NCI-H2029 (cell line): ENCODE measurements at places on chromosomes 11 and 22.

DNA sequence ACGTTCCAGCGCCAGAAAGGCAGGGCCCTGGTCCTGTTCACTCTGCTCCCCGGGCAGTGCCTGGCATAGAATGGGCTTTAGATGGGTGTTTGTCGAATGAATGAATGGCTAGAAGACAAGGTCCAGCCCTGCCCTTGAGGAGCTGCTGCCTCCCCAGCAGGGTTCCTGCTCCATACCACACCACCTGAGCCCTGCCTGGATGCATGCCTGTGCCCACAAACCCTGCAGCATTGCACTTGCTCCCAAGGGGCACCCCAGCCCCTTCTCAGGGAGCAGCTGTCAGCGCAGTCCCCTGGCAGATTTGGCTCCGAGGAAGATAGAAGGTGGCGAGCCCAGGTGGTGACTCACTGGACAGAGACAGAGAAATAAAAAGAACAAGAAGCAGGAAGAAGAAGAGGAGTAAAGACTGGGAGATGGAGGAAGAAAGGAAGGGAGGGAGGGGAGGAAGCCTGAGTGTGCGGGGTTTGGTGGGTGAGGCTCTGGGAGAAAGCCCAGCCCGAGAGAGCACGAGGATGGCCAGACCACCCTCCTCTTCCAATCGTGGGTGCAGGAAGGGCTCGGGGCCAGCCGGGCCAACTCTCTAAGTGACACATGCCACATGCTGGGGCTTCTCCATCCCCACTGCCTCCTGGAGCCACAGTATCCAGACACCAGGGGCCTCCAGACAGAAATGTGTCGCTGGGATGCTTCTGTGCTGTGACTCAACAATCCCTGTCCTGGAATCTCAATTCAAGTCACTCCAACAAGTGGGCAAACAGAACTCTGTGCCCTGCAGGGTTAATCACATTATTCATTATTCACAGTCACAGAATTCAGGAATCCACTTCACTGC is 1474.3 kb downstream of the BRD1 start:
- no peak for DNase-seq

GRCh38 chr11:109939166-109939810 is 153.9 kb upstream of the ZC3H12C start:
- peak; percentile 51 for DNase-seq

GRCh38 chr11:83070731-83071566 is 748 bp downstream of the RAB30 start:
- no peak for DNase-seq

- DNase-seq: no peak
Measured at GRCh38 chr11:115710980-115711379, 206.8 kb upstream of the CADM1 start.

- no peak for DNase-seq
Measured at GRCh38 chr11:86145439-86146156, 76.7 kb upstream of the PICALM start.

GRCh38 chr22:41565403-41566054 is 4.7 kb downstream of the CSDC2 start:
- DNase-seq: no peak

DNA sequence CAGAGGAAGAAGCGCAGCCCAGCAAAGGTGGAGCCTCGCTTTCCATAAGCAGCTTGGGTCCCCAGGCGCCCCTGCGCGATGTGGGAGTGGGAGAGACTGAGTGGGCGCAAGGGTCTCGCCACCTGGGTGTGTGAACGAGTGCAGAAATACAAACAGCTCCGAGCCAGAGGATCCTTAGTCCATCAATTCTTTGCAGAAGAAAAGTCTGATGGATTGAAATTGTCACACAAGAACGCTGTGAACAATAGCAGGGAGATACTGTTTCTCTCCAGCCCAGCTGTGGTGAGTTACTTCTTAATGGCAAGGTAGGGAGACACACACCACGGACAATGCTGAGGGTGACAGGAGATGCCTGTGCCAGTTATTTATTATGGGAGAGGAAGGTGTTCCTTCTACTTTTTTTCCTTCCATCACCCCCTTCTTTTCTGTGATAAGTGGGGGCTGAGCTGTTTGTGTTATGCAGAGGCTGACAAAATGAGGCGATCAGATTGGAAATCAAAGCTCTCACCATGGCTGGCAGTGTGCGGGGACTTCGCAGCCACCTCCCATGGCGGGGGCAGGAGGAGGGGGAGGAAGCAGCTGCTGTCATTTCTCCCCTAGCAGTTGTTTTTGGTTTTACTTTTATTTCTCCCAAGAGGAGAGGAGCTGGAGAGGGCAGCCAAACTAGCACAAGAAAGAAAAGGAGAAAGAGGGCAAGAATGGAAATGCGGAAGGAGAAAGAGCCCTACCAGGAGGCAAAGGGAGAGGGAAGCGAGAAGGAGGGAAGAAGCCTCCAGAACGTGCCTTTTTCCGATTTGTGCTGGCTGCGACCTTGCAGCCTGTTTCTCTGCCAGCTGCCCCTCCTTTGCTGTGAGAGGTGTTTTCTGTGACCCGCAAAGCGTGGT is 755.8 kb downstream of the NTM start:
- no peak for DNase-seq

GRCh38 chr11:36478700-36479329 is 31.3 kb downstream of the TRAF6 start:
- peak; percentile 41 for DNase-seq

- DNase-seq: no peak
Measured at GRCh38 chr11:110319501-110319900, 23.1 kb upstream of the RDX start.

- DNase-seq: no peak
Measured at GRCh38 chr11:41836431-41836830, 377.0 kb upstream of the LRRC4C start.

DNA sequence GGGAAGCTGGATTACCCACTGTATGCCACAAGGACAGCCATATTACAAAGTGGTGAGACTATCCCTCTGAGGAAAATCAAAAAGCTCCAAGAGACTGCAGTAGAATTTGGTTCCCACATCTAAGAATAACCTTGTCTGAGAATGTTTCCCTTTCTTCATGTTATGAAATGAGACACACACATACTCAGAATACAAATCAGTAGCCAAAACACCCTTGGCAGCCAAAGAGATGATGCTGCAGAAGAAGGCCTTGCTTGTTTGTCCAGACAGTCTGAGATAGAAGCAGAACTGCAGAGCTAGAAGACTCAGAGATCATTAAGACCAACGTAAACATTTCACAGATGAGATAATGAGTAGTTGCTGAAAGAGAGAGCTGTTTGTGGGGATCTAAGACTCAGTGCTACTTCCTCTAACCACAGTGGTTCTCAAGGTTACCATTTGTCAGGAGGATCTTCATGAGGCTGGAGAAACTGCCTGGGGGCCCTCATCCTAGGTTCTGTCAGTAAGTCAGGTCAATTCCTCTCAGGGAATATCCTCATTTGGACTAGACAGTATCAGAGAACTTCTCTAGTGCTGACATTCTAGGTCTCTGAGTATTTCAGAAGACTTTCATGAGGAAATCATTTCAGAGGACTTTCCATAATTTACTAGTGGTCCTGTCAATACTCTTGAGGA is 38.9 kb downstream of the RELT start:
- no peak for DNase-seq

GRCh38 chr11:134559602-134559962 is 147.5 kb upstream of the B3GAT1 start:
- DNase-seq: no peak

- DNase-seq: no peak
Measured at GRCh38 chr11:104765401-104766095, 132.7 kb downstream of the CASP12 start.

DNA sequence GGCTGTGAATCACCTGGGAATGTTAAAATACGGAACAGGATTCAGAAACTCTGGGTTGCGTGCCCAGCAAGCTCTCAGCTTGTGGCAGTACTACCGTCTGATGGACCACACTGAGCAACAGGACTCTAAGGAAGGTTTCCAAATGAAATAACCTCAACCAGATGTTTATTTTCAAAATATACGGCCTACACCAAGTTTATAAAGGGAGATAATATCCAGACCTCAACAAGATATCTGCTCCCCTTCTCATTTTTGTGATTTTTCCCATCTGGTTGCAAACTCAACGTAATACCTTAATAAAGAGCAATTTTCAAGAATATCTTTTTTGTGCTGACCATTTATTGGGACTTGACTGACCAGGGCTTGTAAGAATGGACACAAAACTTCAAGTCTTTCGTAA is 49.4 kb downstream of the SLC25A17 start:
- no peak for DNase-seq

DNA sequence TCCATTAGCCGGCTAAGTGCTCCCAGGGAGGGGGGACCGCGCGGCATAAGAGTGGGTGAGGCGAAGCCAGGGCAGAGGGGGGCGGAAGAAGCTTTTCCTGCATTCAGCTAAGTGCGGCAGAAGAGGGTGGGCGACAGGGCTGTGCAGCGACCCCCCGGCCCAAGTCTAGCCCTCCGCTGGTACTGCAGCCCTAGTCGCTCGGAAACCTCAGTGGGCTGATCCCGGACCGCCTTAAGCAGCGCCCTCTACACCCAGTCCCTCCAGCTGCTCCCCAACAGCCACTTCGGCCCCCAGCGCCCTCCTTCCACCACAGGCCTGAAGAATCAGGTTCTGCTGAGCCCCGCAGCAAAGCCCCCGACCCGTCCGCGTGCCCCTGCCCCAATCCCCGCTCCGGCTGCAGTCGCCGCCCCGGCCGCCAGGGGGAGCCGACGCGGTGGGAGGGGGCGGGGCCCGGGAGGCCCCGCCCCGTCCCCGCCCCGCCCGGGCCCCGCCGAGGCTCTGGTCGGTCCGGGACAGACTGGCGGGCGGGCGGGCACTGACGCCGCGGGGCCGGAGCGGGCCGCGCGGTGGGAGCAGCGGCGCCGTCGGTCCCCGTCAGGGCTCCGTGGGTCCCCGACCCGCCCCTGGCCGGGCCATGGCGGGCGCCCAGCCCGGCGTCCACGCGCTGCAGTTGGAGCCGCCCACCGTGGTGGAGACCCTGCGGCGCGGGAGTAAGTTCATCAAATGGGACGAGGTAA is at the start of gene PLCB3:
Gene PLCB3, plus strand, starts transcription at position 515 of the 737 bp plus-strand sequence. Its CDS starts 120 bp downstream, at position 635.
- no peak for DNase-seq

DNA sequence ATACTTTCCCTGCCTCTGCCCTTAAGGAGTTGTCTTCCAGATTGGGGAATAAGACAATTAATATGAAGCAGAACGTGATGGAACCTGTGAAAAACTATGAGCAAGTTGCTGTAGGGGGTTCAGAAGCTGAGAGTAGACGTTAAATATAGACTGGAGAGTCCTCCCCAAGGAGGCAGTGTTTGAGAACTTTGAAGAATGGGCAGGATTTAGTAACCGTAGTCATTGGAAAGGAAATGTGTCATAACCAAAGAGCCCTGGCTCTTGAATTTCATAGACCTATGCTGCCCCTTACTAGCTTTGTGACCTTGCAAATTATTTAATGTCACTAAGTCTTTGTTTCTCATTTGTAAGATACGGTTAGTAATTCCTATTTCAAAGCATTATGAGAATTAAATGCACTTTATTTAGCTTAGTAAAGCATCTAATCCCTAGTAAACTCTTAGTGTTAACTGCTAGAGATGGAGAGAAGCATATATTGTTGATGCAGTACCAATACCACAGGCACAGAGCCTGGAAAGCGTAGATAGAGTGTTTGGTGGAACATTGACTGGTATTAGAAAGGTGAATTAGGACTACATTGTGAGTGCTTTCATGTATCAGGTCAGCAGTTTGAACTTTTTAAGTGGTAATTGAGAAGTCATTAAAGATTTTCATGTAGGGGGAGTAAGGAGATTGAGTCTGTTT is 54.1 kb downstream of the MCAM start:
- DNase-seq: no peak

GRCh38 chr11:113201054-113201818 is 113.1 kb upstream of the TTC12 start:
- no peak for DNase-seq

DNA sequence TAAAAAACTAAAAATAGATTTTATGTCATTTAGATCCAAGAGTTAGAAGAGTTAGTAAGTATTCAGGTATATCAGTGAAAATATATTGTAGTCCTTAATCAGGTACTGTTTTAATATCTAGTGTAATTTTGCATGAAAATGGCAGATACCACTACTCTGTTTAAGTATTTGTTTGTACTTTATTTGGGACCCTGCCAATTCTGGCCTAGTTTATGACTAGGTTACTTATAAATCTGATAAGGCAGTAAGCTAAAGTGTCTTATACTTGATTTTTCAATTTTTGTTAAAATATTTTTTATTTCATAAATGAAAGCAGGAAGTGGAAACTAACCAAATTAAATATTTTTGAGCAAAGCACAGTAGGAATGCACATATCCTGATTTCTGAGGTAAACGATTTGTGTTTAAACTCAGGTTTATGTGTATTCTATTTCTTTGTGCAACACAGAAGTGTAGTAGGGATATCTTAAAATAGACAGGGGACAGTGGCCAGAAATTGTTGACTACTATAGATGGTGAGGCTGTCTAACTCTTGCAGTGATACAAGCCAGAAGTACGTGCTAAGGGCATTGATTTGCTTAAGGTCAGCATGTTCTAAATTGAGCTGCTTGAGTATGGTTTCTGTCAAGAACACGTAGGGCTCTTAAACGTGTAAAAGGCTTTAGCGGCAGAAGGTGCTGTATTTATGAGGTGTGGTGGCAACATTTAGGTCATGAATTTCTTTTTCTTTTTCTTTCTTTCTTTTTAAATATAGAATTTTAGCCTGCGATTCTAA is 34.0 kb downstream of the HIPK3 start:
- DNase-seq: no peak

- DNase-seq: no peak
Measured at GRCh38 chr11:112570333-112570732, 309.7 kb upstream of the PLET1 start.

- DNase-seq: peak; percentile 65
Measured at GRCh38 chr22:46006379-46007002, 29.5 kb upstream of the WNT7B start.

- no peak for DNase-seq
Measured at GRCh38 chr22:19514831-19515565, 9.2 kb downstream of the CLDN5 start.

DNA sequence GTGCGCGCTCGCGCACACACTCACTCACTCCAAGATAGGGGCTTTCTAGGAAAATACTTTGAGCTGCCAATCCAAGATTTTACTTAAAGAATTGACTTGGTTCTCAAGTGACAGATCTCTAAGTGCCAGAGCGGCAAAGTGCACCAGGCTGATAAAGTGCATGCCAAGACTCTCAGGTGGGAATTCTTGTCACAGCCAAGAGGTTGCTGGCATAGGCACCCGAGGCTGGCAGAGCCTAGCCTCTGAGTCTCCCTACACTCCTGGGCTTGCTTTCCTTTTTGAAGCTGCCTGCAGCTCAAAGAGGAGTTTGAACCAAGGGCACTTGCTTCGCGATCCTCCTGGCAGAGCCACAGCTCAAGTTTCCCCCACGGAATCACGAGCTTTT is 2.5 kb upstream of the ADM start:
- no peak for DNase-seq

DNA sequence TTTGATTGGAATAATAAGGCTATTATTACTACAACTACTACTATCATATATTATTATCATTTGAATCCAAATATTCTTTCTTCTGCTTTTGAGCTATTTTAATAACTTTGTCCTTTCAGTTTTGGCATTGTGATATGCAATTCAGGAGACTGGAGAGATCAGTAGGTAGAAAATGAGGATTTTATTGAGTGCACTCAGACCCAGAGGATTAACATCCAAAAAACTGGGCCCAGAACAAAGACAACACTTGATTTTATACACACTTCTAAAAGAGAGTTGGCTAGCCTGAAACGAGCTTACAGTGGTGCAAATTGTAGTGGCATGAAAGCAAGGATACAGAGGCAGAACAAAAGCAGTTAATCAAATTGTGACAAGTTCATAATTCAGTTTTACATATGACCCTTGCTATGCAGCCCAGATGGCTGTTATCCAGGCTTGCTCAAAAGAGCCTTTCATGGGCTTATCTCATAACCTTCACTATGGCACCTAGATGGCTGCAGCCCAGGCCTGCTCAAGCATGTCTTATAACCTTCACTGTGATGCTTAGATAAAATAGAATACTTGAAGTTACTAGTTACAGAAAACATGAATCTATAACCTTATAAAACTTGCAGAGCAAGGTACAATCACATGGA is 796.3 kb upstream of the RAG2 start:
- no peak for DNase-seq
